ENCODE measurements at places on chromosomes 11 and 22. TPM values are rescaled to one million over a fixed set of nuclear protein-coding genes. Genes with fewer than 3 reads are reported as not detected.

GRCh38 chr22:32211011-32211410 lies 6.1 kb upstream of the RFPL2 start:
- H3K27me3 ChIP-seq, result no peaks in the 10 kb centered on the region
- no peaks in the 10 kb centered on the region for H3K36me3 ChIP-seq
- H3K4me1 ChIP-seq, result no peaks in the 10 kb centered on the region
- no peak for DNase-seq
- no peak overlapping the region for H3K4me3 ChIP-seq

DNA sequence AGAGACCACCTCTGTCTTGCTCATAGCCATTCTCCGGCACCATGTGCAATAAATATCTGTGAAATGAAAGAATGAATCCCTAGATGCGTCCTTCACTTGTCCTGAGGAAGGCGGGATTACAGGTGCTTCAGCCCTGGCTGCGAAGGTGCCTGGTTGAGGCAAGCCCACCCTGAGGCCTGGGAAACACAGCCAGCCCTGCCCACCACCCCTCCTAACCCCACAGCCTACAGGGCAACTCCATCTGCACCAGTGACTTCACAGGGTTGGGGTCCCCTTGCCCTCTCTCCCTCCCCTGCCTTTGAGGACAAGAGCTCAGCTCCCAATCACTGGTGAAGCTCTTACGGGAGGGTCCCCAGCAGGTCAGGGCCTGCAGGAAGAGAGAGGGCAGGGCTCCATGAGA lies 17.5 kb upstream of the SCGB1A1 start:
- H3K4me1 ChIP-seq, result no peaks in the 10 kb centered on the region
- H3K36me3 ChIP-seq, result no peaks in the 10 kb centered on the region
- H3K27me3 ChIP-seq, result no peaks in the 10 kb centered on the region
- no peak overlapping the region for H3K27ac ChIP-seq
- DNase-seq, result no peak

The KRTAP5-11 gene
- not detected for total RNA-seq

The USH1C gene
- not detected for total RNA-seq

- no peaks in the 10 kb centered on the region for H3K27me3 ChIP-seq
- no peak overlapping the region for H3K4me3 ChIP-seq
- DNase-seq, result no peak
- H3K4me1 ChIP-seq, result no peaks in the 10 kb centered on the region
- H3K36me3 ChIP-seq, result no peaks in the 10 kb centered on the region
These were observed 852.6 kb downstream of the TBC1D22A start for GRCh38 chr22:47615051-47615450.
